ENCODE measurements at places on chromosomes 7 and 10.

DNA sequence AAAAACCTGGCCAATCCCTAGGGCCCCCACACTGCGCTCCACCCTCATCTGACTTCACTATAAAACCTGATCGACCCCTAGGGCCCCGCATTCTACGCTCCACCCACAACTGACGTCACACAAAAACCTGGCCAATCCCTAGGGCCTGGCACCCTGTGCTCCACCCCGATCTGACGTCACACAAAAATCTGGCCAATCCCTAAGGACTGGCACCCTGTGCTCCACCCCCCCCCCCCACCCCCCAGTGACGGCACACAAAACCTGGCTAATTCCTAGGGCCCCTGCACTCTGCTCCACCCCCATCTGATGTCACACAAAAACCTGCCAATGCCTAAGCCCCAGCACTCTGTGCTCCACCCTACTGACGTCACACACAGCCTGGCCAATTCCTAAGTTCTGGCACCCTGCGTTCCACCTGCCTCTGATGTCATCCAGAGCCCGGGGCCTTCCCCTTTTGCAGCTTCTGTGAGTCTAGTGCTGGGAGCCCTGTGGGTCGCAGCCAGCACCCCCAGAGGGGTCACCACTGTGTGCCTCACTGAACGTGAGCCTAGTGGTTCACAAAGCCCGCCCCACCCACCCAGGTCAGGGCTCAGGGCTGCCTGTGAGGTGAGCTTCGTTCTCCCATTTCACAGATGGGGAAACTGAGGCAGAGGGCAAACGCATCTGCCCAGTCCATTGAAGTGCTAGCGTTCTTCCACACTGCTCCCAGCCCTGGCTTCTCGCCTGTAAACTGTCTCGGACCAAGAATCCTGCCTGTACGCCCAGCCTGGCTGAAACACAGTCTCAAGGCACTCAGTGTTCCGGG lies 40.6 kb downstream of the MICALL2 start:
- DNase-seq: no peak

DNA sequence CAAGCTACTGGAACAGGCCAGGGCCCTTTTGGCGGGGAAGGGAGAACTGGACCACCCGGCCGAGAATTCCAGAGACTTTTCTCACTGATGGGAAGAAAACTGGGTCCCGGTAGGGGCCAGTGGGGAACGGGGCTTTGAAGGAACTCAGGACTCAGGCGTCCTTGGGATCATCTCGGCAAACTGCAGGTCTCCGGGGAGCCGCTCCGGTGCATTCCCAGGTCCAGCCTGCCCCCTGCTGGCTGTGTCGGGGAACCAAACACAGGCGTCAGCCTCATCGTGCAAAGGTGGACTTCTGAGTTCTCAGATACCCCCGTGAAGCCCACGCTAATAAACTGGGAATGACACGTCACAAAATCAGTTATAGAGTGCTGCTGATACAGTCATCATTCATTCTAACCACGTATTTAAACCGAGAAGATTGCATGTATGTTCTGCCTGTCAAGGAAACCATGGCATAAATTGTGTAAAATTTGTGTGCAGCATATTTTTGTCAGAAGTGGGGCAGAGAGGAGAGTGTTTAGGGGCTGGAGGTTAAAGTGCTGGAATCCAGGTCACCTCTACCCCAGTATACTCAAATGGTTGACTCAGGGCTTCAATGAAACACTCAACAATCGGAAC lies 76.1 kb upstream of the CPXM2 start:
- DNase-seq: peak; percentile 69

DNA sequence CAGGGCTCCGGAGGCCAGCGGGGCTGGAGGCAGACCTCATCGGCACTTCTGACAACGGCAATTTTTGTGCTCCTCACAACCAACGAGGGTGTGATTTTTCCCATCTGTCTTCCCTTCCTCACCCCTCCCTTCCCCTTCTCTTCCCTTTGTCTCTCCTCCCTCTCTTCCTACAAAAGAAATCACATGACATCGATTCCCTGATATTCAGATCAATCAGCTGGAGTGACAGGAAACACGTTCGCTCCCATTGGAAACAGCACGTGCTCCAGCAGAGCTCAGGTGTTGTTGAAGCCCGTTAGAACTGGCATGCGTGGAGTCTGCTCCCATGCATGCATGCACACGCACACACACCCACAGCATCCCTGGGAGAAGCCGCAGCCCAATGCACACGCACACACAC lies 222.4 kb downstream of the PTPRN2 start:
- DNase-seq: no peak

DNA sequence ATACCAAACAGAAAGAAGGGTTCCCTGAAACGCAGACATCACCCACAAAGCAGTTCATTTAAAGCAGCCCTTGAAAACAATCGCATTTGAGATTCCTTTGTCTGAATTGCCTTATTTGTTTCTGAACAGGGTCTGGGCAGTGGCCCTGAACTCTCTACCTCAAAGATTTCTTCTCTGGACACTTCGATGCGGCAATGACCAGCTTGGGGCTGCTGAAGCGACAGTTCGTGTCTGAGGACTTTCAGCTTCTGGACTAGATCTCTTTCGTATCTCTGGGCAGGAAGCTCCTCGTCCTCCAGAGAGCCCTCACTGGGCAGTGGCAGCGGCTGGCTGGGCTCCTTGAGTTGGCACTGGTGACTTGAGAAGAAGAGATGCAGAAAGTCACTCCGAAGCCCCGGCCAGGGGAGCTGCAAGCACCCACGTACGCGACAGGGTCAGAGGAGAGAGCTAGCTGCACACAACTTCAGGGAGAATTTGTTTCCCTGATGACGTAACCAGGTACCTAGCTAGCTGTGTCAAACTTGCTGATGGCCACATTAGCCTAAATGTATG lies 96.3 kb downstream of the SMURF1 start:
- no peak for DNase-seq

GRCh38 chr7:156497776-156498509 lies 142.6 kb upstream of the RNF32 start:
- no peak for DNase-seq

- DNase-seq: no peak
These were observed 276.3 kb downstream of the ZMYND11 start for GRCh38 chr10:411603-412002.

GRCh38 chr10:62082729-62083411 lies 181.4 kb downstream of the ARID5B start:
- no peak for DNase-seq

DNA sequence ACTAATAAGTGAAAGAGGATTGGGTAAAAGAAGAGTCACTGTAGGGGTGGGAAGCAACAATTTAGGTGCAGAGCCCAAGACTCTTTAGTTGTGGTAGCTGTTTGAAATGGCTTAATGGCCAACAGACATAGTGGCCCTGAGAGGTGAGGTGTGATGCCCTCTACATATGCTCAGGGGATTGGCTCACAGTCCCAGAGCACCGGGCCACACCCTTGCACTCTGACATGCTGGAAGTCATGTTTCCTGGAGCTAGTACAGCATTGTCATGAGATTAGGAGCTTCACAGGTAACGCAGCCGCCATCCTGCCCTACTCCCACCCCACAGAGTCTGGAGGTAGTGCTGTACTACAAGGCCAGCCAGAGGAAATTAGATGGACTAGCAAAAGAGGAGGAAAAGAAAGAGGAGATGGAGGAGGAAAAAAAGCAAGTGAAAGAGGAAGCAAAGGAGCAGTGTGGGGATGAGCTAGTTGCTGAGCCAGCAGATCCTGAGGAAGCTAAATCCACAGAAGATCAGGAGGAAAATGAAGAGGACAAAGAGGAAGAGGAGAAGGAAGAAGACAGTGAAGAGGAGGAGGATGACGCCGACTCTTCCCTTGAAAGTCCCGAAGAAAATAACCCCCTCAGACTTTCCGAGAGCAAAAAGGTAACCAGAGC lies 14.8 kb upstream of the FLNC start:
- DNase-seq: no peak

GRCh38 chr7:29163854-29164253 lies 17.5 kb upstream of the CPVL start:
- DNase-seq: no peak

DNA sequence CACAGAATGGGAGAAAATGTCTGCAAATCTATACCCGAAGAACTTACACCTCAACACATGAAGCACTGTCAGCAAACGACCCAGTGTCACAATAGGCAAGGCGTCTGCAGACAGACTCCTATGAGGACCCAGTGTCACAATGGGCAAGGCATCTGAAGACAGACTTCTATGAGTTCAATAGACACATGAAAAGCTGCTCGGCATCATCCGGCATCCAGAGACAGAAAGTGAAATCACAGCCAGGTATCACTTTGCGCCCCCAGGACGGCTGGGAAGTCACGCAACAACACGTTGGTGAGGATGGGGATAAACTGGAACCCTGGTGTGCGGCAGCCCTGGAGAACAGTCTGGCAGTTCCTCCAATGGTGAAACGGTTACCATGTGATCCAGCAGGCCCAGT lies 273.2 kb downstream of the ELFN1 start:
- DNase-seq: no peak

GRCh38 chr10:43851030-43851429 lies 202.3 kb upstream of the ZNF32 start:
- DNase-seq: no peak

- no peak for DNase-seq
These were observed 192.7 kb downstream of the PTPRN2 start for GRCh38 chr7:158394936-158395335.

- no peak for DNase-seq
These were observed 565.7 kb upstream of the ANKRD30A start for GRCh38 chr10:36559412-36560400.

DNA sequence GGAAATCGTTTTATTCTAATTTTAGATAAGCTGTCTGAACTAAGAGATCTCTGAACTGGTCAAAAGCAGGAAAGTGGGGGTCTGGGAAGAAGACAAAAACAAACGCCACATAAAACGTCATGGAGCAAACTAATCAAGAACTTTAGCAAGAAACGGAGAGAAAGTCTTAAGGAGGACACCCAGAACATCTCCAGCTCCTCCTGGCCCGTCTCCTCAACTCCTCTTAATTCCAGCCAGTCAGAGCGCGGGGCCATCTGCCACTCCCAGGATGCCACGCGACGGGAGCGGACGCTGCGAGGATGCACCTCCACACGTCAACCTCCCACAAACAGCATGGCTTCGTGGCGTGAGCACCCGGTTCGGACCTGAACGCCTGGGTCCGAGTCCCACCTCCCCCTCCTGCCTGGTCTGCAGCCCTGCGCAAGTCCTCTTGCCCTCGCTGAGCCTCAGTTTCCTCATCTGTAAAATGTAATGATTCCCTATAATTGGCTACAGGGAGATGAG lies 598 bp downstream of the MMS19 start:
- peak; percentile 67 for DNase-seq

GRCh38 chr7:26293569-26294308 lies 2.1 kb downstream of the SNX10 start:
- peak; percentile 30 for DNase-seq

- no peak for DNase-seq
These were observed 98.2 kb upstream of the PRKCQ start for GRCh38 chr10:6678211-6678803.

- DNase-seq: no peak
These were observed 285.9 kb downstream of the LRMDA start for GRCh38 chr10:75717126-75717916.

GRCh38 chr10:10092581-10092980 lies 925.1 kb upstream of the CELF2 start:
- DNase-seq: no peak

DNA sequence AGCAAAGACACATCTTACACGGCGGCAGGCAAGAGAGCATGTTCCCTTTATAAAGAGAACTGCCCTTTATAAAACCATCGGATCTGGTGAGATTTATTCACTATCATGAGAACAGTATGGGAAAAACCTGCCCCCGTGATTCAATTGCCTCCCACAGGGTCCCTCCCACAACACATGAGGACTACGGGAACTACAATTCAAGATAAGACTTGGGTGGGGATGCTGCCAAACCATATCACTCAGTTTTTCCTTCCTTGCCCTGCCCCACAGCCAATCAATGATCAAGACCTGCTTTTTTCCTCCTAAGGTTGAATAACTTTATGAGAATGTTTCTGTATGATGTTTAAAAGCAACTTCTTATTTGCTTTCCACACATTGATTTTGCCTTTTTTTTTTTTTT lies 3.1 kb upstream of the PTPRE start:
- no peak for DNase-seq

GRCh38 chr10:120051671-120052070 lies 159.1 kb downstream of the SEC23IP start:
- DNase-seq: no peak

DNA sequence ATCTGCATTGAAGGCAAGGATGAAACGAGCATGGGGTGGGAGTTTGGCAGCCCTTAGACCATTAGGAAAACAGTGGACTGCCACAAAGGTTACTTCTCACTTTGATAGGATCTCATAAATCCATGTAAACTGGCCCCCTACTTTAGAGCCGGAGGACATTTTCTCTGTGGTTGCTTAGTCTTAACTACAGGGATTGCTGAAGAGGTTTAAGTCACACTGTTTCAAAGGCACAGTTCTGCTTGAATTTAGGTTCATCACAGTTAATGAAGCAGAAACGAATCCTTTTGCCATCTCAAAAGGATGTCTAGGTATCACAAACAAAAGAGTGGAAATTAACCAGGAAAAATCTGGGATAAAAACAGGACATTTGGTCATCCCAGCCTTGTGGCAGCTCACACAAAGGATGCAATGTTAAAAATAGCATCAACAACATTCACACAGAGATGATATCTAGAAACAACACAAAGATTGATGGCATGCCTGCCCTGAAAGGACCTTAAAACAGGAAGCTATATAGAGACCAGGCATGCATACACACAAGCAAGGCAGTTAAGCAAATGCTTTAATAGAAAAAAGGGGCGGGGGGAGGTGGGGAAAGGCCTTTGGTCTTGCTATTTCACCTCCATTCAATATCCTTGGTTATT lies 74.0 kb downstream of the DOCK4 start:
- DNase-seq: no peak

DNA sequence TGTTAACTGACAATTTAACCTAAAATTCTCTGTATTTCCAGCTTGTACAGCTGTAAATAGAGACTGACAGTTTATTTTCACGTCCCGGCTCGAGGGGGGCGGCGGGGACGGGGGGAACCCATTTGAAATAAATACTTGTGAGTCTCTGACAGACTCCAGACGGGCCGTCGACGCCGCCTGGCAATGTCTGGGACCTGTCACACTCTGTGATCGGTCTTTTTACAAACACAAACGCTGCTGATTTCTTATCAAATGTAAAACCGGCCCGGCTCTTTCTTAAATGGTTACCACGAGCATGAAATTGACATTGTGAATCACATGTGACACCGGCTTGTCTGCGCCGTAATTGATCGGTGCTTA lies 57.0 kb downstream of the UNCX start:
- DNase-seq: no peak

- DNase-seq: no peak
These were observed 422.2 kb downstream of the PHTF2 start for GRCh38 chr7:78220754-78221153.

DNA sequence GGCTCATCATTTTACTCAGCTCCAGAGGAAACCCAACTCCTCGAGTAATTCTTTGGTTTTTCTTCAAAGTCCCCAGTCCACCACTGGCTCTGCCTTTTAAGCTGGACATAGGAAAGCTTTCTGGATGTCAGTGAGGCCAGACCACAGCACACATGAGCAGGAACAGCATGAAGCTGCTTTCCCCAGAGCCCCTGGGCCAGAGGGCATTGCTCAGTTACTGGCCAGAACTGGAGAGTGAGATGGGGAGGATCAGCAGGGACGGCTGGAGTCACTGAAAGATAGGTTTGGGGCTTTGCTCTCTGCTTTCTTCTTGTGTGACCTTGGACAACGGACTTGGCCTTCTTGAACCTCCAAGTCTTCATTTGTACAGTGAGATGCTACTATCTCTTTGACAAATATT lies 43.1 kb downstream of the PARP12 start:
- no peak for DNase-seq
